T-helper 1 cell (primary cell): ENCODE measurements at places on chromosomes 1 and 21.

DNA sequence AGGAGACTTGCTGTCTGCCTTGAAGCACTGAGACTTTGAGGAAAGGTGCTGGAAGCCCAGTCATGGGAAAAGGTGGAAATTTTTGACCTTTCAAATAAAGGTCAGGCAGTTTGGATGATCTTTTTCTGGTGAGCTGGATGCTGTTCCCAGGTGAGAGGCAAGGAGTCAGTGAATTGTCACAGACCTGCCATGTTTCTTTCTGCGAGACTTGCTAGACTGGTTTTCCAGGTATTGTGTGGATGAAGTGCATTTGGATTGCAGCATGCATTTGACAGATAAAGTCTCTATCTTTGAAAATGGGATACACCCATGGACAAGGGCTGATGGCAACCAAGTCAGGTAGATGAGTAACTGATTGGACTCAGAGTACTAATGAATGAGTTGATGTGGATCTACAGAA is 65.7 kb upstream of the NHLH2 start:
- DNase-seq = no peak

GRCh38 chr1:197467881-197468280 is 199.8 kb downstream of the CRB1 start:
- DNase-seq = no peak

DNA sequence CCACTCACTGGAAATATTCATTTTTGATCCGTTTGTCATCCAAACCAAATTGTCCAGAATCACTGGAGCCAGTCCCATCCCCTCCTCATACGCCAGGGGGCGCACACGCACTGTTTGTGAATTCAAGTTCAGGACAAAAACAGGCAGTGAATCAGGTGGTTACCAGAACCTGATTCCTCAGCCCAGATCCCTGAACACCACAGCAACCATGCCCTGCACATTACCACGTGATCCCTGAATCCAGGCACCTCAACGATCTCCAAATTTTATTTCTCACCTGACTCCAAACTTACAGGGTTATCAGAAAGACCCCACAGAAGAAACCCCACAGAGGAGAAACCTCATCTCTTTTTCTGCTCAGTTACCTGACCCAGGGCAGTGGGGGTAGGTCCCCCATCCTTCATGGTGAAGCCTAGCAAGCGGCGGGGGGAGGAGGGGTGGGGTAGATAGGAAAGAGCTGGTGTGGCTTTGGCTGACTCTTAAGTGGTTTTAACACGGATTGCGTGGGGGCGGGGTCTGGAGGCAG is 1.4 kb upstream of the PTPRF start:
- DNase-seq = peak; percentile 69

DNA sequence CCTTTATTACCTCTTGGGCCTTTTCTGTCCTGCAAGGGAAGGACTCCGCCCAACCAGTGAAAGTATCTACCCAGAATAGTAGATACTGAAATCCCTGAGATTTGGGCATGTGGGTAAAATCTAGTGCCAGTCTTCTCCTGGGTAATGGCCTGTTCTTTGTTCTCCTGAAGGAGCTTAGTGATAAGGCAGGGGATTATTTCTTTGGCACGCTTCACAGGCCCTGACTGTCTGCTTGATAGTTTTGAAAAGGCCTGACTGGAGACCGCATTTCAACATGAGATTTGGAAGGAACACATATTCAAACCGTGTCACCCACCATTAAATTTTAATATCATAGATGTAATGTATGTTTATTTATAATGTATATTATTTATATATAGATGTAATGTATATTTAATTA is 48.9 kb downstream of the RASAL2 start:
- no peak for DNase-seq

DNA sequence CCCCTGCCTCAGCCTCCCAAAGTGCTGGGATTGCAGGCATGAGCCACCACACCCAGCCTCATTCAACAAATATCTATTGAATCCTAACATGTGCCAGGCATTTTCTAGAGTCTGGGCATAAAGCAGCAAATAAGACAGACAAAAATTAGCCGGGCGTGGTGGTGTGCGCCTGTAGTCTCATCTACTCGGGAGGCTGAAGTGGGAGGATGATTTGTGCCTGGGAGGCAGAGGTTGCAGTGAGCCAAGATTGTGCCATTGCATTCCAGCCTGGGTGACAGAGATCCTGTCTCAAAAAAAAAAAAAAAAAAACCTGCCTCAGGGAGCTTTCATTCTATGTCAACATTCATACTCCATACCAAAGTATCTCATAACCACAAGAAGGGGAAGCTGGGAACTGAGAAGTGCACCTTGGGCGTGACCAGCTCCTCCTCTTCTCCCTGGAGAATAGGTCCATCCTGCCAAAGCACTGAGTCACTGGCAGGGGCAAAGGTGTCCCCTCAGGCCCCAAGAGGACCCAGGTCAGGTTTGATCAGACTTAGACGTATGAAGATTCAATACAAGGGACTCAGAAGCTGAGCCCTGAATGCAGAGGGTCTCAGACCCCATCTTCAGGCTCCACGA is 36.8 kb upstream of the PPP1R15B start:
- DNase-seq = no peak

DNA sequence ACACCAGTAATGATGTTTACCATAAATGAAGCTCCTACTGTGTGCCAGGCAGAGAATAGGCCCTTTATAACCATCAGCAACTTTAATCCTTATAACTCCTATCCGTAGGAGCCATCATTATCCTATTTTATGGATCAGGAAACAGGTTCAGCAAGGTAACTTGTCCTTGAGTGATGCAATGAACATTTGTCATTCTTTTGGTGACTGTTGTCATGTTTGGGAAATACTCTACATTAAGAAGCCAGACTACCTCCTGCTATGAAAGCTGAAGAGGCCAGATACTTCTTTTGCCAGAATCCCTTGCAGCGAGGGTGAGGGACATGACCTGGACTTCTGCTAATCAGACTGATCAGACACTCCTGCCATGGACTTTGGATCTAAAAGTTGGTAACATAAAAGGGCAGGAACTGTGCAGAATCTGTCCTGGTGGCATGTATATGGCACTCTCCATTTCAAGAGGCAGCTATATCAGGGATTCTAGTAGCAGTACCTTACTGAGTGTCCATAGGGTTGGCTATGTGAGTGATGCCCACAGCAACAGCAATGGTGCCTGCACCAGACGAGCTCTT is 33.1 kb upstream of the SRRM1 start:
- DNase-seq = no peak

DNA sequence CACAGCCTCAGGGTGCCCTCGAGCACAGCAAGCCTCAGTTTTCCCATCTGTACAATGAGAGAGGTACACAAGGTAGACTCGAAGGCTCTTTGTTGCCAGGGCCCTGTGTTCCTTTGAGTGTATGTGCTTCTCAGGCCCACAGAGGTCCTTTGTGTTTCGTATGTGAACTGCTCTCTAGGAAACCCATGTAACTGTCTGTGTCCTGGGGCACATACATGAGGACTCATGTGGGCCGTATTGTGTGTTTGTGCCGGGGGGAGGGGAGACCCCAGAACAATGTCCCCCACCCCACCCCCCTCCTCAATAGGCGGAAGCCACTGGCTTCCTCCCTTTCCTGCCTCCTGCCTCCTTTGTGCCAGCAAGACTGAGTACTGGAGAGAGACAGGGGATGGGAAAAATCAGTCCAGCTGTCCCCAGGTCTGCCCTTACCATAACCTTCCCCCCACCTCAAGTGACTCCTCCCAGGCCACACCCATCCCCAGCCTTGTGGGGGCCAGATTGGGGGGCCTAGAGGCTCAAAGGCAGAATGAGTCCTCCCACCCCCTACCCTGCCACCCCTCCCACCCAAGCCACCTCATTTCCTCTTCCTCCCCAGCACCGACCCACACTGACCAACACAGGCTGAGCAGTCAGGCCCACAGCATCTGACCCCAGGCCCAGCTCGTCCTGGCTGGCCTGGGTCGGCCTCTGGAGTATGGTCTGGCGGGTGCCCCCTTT is at the start of gene TIE1:
TIE1 (plus strand) TSS at position 605 of the 717 bp plus-strand sequence; CDS start at position 695, 90 bp downstream.
- no peak for DNase-seq

DNA sequence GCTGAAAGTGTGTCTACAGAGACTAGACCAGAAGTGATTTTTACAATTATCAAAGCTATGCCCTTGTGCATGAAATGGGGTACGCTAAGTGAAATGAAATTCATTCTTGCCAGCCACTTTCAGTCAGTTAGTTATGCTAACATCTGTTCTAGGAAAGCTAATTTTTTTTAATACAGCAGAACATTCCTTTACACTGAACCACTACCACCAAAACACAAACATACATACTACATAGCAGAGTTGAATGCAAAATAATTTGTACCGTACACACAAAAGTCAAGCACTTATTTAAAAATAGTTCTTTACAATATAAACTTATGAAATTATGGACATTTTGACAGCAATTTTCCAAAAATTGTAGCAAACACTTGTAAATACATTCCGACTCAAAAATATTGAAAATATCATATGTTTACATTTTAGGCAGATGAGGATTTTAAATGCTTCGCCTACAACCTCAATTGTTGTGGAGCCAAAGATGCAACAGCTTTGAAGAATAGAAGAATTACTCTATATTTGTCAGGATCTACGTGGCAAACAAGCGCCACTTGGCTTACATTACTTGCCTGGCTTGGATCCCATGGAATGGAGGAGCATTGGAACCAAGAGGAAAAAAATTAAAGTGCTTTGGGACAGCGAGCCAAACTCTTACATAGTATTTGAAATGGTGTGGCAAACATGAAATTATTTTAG is 30.6 kb downstream of the WLS start:
- DNase-seq = no peak
